ENCODE measurements at places on chromosomes 13 and 19.

DNA sequence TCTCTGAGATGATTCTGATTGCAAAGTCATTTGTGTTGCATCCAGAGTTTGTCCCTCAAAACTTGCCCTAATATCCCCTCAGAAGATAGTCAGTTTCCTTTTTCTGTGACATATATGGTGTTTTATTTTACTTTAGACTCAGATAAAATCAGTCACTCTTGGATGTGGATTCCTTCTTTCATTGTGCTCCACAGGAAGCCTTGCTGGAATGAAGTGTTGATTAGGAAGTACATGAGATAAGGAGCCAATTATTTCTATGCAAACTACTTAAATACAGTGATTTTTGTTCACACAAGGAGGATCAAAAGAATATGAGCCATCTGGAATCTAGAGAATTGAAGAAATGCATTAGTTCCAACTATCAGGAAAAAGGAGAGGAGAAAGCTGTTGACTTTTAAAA, 107.6 kb upstream of the RXFP2 start:
- no peak for DNase-seq

- DNase-seq = no peak
These were observed 1.3 kb upstream of the C3 start for GRCh38 chr19:6721773-6722172.

DNA sequence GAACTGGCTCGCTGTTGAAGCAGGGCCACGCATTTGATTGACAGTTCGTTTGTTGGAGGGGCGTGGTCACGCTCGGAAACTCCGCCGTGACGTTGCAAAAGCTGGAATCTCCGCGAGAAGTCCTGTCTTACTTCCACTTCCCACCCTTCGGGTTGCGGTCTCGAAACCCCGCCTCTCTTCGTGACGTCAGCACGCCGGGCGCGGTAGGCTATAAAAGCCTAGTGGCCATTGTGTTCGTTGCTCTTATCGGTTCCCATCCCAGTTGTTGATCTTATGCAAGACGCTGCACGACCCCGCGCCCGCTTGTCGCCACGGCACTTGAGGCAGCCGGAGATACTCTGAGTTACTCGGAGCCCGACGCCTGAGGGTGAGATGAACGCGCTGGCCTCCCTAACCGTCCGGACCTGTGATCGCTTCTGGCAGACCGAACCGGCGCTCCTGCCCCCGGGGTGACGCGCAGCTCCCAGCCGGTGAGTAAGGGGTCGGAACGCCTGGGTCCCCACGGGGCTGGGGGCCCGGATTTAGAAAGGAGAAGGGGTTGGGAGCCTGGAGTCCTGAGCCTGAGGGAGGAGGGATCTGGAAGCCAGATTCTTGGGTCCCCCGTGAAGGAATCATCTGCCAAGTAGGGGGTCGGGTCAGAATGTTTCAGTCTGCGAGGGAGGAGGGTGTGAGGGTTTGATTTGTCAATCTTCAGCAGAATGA, at the start of gene PPP1R15A:
TSS of gene PPP1R15A (plus strand) at position 240 of the 702 bp plus-strand sequence. CDS start 813 bp downstream, outside the sequence.
- DNase-seq = peak; percentile 100

DNA sequence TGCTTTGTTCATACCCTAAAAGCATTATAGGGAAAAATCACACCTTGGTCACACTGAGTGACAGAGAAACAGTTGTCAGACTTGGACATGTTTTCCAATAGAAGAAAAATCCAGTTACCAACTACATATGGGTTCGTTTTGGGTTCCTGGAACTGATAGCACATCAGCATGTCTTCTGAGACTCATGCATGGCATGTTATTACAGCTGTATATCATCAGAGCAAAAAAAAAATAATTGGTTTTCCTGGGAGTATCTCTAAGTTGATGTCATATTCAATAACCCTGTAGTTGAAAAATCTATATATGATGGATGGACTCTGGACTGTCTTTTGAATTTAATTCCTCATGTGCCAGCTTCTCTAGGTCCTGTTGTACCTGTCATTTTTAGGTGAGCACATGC, 211.6 kb downstream of the DNAJC15 start:
- no peak for DNase-seq

GRCh38 chr13:106500445-106500844, 35.0 kb downstream of the EFNB2 start:
- DNase-seq = no peak

- DNase-seq = no peak
These were observed 10.6 kb upstream of the ZNF792 start for GRCh38 chr19:34974646-34975045.

DNA sequence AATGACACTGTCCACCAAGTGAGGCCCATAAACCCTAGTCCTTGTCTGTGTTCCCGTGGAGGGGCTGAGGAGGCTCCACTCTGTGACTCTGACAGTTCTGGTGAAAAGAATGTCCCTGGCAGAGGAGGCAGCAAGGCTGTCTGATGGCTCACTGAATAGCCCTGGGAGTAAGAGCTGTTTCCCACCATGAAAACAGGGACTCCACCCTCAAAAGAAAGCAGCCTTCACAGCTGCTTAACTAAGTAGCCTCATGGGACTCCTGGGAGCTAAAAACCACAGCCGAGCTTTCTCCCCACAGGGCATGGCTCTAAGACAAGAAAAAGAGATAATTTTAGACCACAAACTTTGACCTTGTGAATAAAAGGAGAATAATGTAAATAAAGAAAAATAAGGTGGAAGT, 135.1 kb upstream of the FRY start:
- no peak for DNase-seq

GRCh38 chr19:50314724-50315708, 14.2 kb downstream of the KCNC3 start:
- DNase-seq = no peak

- peak; percentile 65 for DNase-seq
These were observed at the start of gene MAST1 for GRCh38 chr19:12838182-12838885. MAST1 (plus strand) TSS chr19:12838515; CDS start chr19:12838573, 58 bp downstream.

GRCh38 chr19:32322541-32322940, 22.9 kb upstream of the ZNF507 start:
- no peak for DNase-seq

- no peak for DNase-seq
These were observed 243.7 kb downstream of the DNAJC15 start for GRCh38 chr13:43266936-43267615.

GRCh38 chr19:57317503-57317902, 2.8 kb upstream of the ZNF543 start:
- no peak for DNase-seq
